ENCODE measurements at places on chromosomes 11 and 22.

GRCh38 chr11:76559346-76559745 lies 111.2 kb downstream of the LRRC32 start:
- no peak for DNase-seq

- DNase-seq = no peak
These were observed 58.8 kb downstream of the SLN start for GRCh38 chr11:107653076-107653475.

- DNase-seq = no peak
These were observed 8.2 kb downstream of the RTL6 start for GRCh38 chr22:44489817-44490216.

- DNase-seq = no peak
These were observed 3.6 kb upstream of the C11orf86 start for GRCh38 chr11:66971488-66971887.

DNA sequence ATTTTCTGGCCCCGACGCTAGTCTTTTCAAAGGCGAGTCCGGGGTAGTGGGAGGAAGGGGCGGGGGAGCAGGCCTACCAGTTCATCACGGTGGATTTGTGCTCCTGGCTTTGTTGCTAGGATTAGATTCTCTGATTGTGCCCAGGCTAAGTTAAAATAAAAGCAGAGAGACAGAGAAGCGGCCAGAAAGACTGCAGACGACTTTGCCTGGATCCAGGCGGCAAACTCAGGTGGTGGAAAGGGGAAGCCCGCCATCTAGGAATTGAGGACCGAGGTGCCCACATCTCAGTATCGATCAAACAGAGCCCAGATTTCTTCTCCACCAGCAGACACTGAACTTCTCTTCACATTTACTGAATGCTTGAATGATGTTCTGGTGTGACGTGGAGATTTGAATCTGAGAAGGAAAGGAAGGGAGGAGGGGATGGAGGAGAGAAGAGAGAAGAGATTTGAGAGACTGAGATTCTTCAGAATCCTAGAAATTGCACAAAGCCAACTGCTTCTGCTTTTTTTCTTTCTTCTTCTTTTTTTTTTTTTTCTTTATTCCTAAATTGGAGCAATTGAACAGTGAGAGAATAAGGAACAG lies 2.7 kb downstream of the FAT3 start:
- peak; percentile 7 for DNase-seq

- no peak for DNase-seq
These were observed 47.7 kb downstream of the TRIOBP start for GRCh38 chr22:37744589-37744988.

DNA sequence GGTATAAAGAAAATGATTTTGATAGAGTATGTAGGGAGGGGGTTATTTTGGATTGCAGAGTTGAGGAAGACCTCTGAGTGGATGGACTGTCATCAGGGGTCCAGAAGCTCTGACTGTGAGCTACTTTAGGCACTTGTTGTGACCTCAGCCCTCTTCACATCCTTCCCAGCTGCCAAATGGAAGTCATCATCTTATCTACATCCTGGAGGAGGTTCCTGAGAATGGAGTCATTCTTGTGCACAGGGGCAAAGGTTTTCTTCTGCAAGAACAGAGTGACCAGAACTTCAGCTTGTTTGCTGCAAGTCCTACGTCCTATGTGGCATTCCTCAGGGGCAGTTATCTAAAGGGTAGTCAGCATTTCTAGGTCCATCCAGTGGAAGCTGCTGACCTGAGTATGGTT lies 393.8 kb downstream of the AASDHPPT start:
- no peak for DNase-seq

DNA sequence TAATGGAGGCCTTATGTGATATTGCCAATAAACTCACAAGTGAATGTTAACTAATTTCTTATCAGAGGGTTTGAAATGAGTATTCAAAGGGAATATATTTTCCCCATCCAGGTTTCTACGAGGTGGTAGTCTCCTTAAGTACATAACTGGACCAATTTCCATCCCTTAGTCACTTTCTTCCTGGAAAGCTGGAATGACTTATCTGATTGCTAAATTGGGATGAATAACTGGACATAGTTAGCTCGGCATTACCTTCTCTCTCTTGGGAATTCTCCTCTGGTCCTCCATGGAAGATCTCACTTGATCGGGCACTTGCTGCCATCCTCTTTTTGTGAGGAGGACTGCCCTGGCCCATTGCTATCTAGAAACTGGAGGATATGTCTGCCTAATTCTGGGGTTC lies 109.1 kb downstream of the TRPC6 start:
- DNase-seq = no peak

- no peak for DNase-seq
These were observed 27.9 kb downstream of the CABIN1 start for GRCh38 chr22:24039046-24039445.

DNA sequence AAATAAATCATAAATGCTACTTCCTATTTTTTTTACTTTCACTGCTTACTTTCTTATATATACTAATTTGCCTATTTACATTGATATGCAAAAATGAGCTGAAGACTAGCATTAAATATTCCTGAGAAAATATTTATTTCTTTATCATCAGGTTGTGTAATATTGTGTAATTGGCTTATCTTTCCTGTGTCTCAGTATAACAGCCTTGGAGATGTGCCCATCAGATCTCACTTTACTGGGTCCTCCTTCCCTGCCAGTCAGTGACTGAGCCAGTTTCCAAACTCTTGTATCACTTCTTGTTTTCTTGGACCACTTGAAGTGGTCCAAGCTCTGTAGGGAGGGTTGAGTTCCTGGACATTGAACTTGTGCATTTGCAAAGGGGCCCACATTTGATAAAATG lies 900.0 kb downstream of the LUZP2 start:
- DNase-seq = no peak

GRCh38 chr11:57222239-57222638 lies 14.8 kb downstream of the APLNR start:
- DNase-seq = no peak

- no peak for DNase-seq
These were observed 83.1 kb upstream of the ADSL start for GRCh38 chr22:40263191-40263590.

DNA sequence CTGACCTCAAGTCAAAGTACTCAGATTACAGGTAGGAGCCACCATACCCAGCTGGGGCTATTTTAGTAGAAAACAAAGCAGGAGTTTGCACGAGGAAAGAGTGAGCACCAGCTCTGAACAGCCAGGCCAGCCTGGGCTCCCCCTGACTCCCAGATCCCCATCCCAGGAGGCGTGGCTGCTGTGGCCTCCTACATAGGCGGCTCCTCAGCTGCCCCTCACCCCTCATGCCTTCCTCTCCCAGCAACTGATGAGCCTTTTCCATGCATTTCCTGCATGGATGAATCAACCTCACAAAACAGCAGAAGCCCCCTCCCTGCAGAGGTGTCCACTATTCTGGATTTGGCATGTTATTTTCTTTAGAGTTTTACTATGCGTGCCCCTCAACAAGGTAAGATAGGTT lies 10.5 kb upstream of the FLRT1 start:
- DNase-seq = no peak

DNA sequence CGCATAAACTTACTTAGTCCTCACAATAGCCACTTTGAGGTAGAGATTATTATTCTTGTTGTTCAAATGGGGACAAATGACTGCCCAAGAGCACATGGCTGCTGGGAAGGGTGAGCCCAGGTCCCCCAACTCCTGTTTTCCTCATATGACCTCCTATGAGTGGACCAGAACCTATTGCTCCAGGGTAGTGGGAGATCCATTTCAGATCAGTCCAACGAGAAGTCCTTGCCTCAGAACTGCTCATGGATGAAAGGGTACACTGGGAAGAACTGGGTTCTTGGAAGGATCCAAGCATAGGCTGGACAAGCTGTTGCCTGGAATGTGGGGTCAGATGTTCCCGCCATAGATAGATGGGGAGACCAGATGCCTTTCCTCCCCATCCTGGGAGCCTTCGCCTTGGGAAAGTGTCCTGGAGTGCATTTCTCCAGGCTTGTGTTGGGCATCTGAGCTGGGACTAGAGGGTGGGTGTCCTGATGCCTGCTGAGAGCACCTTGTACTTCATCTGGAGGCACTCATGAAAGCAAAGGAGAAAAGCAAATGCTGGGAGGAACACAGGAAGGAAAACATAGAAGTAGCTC lies 146.3 kb upstream of the B3GAT1 start:
- DNase-seq = no peak

DNA sequence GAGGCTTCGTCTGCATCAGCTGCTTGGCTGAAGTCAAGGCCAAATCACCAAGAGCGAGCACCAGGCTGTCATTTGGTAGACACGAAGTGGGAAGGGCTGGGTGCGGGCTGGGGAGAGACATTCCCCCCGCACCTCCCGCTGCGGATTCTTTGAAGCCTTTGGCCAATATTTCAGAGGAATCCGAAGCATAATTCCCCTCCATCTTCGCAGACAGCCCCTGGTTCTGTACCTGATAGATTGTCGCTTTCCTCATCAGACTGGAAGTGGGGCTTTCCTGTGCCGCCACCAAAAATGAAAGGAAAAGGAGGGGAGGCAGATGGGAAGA lies 15.3 kb downstream of the BLID start:
- DNase-seq = no peak

DNA sequence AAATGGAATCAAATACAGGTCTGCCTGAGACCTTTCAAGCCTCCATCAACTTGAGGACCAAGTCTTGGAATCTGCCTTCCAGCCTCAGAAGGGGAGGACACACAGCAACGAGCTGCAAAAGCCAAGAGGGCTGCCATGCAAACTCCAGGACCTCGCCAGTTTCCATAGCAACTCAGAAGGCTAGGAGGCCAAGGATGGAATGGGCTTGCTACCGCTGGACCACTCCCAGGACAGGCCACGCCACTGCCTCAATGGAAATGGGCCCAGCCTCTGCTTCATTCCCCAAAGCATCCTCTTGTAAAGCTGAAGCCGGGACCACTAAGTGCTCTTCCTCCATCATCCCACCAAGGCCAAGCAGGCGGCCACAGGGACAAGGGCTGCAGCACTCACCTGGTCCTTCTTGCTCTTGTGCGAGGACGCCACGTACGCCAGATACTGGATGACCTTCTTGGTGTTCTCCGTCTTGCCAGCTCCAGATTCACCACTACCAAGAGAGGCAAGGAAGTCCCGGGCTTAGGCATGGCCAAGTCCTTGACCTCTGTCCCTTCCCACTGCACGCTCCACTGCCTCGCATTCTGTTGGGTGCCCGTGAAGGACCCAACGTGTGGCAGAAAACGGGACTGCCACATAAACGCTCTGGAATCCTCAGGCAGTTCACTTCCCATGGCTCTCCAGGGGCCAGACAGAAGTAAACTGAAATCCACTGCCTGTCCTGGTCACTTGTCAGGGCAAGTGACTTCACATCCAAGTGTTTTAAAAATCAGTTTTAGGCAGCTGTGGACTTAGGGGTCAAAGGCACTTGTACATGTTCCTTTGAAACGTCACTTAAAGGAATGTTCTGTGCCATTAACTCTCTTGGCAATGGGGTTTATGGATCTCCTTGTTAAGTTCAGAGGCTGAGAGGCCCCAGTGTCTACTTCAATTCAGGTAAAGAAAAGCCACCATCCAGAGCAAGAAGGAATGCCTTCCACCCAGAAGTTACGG lies 61.3 kb downstream of the MYH9 start:
- DNase-seq = no peak

GRCh38 chr11:2389377-2390026 lies 11.0 kb upstream of the TSSC4 start:
- no peak for DNase-seq

GRCh38 chr11:69210310-69211035 lies 54.7 kb downstream of the SMIM38 start:
- peak; percentile 31 for DNase-seq

- DNase-seq = peak; percentile 99
These were observed 722 bp downstream of the IFITM10 start for GRCh38 chr11:1749395-1750351.

DNA sequence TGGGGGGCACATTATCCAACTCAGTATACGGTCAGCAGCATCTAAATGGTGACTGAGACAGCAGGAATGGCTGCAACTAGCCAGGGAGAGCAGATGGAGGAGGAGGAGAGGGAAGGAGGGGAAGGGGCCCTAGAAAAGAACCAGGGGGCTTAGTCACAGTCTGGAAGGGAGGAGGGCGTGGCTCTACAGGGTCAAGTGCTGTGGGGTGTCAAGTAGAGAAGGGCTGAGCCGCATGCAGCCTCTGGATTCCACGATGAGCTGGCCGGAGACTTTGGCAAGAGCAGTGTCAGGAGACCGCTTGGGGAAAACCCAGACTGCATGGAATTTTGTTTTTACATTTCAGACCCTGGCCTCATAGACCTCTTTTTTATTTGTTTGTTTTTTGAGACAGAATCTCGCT lies 25.8 kb upstream of the PPFIA1 start:
- peak; percentile 90 for DNase-seq

GRCh38 chr22:35611891-35612576 lies 5.1 kb downstream of the MB start:
- DNase-seq = no peak

DNA sequence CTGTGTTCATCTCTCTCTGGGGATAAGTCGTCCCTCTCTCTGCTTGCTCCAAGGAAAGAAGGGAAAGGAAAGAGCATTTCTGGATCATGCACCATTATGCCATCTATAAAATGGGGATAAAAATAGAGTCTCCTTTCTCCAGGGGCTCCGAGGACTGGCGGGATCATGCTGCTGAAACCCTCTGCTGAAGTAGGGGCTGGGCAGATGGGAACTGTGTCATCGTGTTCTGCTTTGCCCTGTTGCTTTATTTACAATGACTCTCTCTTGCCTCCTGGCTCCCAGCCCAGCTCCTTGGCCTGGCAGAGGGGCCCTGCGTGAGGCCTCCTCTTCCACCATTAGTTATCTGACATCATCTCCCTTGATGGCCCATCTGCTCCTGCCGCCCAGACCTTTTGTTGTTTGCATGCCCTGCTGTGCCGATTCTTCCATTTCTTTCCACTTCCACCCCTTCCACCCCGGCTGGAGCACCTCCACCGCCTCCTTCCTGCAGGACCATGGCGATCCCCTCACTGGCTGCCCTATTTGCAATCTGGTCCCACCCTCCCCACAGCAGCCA lies 200.9 kb downstream of the MYO18B start:
- DNase-seq = no peak

DNA sequence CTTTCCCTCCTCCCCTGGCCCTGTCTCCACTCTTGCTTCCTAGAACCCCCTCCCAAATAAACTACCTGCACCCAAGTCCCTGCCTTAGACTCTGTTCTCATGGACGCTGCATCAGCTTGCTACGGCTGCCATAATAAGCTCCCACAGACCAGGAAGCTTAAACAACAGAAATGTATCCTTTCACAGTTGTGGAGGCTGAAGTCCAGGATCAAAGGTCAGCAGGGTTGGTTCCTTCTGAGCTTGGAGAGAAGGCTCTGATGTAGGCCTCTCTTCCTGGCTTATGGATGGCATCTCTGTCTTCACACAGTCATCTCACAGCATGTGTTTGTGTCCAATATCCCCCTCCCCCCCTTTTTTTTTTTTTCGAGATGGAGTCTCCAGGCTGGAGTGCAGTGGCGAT lies 23.4 kb downstream of the CBX7 start:
- DNase-seq = no peak

DNA sequence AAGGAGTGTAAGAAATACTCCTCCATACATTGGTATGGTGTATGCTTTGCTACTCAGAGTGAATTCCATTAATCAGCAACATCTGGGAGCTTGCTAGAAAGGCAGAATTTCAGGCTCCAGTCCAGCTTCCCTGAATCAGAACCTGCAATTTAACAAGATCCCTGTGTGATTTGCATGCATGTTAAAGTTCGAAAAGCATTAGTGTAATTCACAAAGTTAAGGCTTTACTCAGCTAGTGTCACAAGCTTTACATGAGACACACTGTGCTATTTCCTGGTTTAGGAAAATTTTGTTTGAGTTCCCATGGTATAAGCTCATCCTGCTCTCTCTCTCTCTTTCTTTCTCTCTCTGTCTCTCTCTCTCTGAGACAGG lies 37.0 kb upstream of the HEPHL1 start:
- no peak for DNase-seq

Measured in hepatic stellate cell (primary cell).